ENCODE measurements at places on chromosomes 1 and 21. TPM values are rescaled to one million over a fixed set of nuclear protein-coding genes. Genes with fewer than 3 reads are reported as not detected.

GRCh38 chr1:20928146-20928545 lies 141.0 kb upstream of the HP1BP3 start:
- no peak for DNase-seq

GRCh38 chr1:68917456-68917855 lies 420.6 kb upstream of the DEPDC1 start:
- peak; percentile 9 for DNase-seq

Gene C1orf116
- 0.11 TPM for total RNA-seq

Gene RNF115
- 8.9 TPM for total RNA-seq

Gene KCNT2
- total RNA-seq: 1.0 TPM

GRCh38 chr1:228279011-228279721 lies 71.3 kb downstream of the OBSCN start:
- DNase-seq: no peak

DNA sequence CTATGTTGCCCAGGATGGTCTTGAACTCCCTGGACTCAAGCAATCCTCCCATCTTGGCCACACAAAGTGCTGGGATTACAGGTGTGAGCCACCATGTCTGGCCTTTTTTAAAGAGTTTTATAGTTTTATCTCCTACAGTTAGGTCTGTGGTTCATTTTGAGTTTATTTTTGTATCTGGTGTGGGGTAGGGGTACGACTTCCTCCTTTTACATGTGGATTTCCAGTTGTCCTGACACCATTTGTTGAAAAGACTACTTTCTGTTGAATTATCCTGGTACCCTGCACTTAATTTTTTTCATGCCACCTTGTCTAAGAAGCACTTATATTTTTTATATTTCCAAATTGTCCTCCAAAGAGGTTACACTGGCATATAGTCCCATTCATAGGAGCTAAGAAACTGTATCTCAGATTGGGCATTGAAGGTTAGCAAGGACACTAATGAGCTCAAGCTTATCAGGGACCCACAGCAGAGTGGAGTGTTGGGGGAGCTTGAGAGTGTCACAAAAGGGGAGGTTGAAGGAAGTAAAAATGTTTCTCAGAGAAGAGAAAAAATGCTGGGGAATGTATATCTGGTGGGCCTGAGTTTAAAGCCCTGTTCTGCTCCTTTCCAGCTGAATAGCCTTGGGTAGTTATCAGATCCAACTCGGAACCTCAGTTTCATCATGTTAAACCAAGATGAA lies 23.4 kb upstream of the MEF2D start:
- no peak for DNase-seq

Gene LDLRAD1
- not detected for total RNA-seq

Gene OPRD1
- 0.21 TPM for total RNA-seq

DNA sequence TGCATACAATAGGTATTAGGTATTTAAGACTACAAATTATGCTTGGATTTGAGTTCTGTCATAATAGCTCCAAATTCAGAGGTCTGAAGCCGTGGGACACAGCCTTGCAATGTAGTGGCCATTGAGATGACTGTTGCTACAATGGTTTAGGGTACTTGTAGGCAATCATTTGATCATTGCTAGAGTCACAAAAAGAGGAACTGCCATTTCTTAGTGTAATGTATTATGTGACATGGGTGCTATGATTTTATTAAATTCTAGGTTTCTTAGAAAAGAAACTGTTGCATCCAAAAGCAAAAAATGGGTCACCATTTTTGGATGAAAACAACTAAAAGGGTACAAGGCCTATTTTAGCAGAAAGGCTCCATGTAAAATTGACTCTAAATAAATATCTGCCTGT lies 129.9 kb upstream of the ZNF644 start:
- no peak for DNase-seq

Gene DDR2
- total RNA-seq: 23.9 TPM
